ENCODE measurements at places on chromosomes 3 and 15.

DNA sequence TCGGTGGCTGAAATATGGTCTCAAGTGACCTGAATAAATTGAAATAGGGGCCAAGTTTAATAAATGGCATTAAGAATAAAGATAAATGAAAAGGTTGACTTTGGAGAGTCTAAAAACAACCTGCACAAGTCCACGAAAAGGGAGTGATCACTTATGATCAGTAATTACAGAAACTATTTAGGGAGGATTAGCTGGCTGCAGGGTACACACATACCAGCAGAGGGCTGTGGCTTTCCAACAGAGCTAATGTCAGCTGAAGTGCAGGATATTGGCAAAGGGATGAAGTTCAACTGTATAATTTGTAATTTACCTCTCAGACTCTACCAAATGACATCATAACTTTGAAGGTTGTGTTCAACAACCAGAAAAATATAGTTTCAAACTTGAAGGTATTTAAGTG lies 86.8 kb downstream of the SYNPR start:
- DNase-seq, result peak; percentile 30

DNA sequence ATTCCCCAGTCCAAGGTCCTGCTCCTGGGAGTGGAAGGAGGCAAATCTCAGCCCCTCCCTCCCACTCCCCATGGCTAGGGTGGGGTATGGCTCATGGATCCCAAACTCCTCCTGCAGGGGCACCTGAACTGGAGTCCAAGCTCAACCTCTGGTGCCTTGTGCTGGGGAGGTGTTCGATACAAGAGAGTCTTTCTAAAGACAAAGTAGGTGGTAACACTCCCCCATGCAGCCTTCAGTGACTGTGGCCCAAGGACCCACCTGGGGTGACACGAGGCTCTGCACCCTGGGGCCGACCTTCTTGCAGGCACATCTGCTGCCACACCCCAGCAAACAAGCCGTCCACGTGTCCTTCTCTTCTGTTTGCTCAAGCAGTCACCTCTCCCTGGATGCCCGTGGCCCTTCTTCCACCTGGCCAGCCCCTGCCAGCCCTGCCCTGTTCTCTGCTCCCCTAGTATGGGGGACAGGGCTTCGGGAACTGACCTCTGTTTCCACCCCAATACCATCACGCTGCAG lies 36.7 kb upstream of the SLC6A11 start:
- DNase-seq, result no peak

DNA sequence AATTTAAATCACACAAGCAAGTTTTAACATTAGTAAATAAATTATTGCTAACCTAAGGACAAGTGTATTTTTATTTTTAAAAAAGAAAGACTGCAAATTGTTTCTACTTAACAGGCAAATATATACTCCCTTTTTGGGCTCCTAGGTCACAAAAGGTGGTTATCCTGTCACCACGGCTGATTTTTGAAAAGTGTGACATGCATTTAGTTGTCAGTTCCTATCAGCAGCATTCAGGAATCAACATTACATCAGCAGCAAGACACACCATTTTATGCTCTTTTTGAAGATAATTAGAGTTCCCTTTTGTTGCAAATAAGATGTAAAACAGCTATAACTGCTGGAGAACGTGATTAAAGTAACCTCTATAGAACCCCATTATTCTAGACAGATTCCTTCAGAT lies 357.5 kb upstream of the TMCO5A start:
- DNase-seq, result no peak

DNA sequence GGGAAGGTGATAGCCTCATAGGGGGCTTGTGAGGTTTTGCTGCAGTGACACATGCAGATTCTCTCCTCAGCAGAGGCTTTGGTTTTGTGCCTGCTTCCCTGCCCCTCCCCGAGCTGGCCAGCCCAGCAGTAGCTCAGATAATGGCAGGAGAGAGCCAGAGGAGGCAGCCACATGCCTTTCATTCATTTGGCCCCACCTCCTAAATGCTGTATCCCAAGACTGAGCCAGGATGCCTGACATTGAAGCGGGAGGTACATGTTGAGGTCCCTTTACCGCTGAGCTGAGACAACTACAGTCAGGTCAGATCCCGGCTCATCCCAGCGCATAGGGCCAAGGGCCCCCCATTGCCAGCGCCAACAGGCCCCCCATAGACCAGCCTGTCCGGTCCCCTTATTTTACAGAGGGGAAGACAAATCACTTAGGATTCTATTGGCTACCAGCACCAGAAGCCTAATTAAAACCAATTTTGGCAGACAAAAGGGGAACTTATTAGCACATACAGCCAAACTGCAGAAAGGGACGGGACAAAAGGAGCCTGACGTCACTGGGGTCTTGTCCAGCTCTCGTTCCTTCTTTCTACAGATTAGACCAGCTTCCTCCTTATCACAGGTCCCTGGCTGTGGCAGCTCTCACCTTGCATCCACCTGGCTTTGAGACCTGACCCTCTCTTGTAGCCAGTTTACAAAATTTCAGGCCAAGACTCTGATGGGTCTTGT lies 12.1 kb upstream of the POLG start:
- no peak for DNase-seq

- no peak for DNase-seq
These were observed 5.5 kb upstream of the SACM1L start for GRCh38 chr3:45683417-45684326.

GRCh38 chr3:158912188-158912587 lies 110.3 kb downstream of the MFSD1 start:
- DNase-seq, result no peak

- DNase-seq, result no peak
These were observed 5.6 kb upstream of the FOXP1 start for GRCh38 chr3:71589132-71589531.

DNA sequence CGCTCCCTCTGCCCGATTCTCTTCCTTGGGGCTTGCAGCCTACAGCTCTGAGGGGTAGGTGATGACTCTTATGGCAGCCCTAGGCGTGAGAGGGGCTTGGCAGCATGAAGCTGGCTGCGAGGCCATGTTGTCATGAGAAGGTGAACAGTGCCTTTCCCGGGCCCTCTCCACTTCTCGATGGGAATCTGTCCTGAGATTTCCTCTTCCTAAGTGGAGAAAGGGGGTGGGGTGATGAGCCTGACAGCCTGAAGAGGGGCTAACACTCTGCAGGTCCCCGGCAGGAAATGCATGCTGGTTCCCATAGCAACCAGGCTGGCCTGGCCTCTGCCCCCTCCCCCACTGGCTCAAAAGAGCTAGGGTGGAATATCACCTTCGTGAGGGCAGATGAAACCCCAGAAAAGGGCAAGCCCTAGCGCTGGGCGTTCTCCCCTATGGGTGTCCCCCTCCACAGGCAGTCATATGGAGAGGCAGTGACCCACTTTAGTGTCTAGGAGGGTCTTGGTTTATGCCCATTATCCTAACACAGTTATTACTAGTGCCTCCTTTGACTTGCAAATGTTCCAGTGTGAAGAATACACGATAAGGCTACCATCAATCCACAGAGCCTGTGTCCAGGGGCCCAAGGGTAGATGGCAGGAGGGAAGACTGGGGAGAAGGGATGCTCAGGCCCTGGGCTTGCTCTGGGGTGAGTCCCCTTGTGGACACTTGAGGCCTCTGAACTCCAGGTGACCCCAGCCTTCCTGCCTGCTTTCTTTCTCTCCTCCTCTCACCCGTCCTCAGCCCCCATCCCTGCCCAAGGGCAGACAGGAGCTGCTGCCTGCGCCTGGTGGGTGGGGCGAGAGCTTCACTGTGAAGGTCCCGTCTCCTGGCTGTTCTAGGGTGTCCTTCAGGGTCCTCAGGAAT lies 13.2 kb downstream of the EPHB3 start:
- peak; percentile 58 for DNase-seq

- DNase-seq, result no peak
These were observed 54.2 kb downstream of the B3GALNT1 start for GRCh38 chr3:161050935-161051334.

- no peak for DNase-seq
These were observed 7.8 kb downstream of the EMC3 start for GRCh38 chr3:9978710-9979305.

DNA sequence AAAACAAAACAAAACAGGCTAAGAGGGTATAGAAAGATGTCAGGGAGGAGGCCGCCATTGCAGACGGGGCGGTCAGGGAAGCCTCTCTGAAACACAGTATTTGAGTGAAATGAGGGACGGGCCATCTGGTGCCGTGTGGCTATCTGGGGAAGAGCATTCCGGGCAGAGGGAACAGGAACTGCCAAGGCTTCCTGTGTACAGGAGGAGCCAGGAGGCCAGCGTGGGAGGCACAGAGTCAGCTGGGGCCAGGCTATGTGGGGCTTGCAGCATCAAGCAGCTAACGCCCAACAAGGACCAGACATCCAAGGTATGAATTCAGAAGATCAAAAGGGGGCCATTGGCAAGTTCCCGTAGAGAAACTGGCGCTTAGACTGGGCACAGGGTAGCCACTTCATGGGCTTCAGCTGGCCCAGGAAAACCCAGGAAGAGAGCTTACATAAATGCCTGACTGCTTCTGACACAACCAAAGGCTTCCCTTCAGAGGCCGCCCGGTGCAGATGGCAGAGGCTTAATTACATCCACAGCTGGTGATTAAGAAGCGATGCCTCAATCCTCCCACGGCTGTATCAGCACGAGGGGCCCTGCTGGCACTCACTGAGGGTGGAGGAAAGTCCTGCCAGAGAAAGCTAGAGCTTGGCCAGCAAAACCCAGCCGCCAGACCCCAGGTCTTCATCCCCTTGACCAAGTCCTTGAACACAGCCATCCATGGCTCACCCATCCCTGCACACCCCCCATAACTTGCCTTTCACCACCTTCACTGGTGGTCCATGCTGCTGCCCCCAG lies 144.9 kb downstream of the MEGF11 start:
- no peak for DNase-seq

DNA sequence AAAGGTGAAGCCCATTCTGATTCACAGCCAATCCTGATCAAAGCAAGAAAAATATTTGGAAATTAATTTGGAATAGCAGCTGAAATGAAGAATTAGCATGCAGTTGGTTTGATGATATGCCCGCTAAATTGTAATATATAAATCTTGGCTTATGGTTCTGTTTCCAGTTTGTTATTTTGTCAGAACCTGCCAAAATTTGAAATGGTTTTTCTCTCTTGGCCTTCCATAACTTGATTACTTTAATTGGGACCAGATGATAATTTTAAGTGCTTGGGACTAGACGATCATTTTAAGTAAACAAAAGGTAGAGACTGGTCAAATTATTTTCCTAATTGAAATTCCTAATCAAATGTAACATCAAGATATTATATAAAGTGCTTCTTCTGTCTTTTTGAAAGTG lies 842.4 kb downstream of the TBL1XR1 start:
- no peak for DNase-seq

GRCh38 chr3:77304700-77305021 lies 264.8 kb downstream of the ROBO2 start:
- no peak for DNase-seq

- peak; percentile 18 for DNase-seq
These were observed 969.4 kb downstream of the PLOD2 start for GRCh38 chr3:145191543-145191942.

DNA sequence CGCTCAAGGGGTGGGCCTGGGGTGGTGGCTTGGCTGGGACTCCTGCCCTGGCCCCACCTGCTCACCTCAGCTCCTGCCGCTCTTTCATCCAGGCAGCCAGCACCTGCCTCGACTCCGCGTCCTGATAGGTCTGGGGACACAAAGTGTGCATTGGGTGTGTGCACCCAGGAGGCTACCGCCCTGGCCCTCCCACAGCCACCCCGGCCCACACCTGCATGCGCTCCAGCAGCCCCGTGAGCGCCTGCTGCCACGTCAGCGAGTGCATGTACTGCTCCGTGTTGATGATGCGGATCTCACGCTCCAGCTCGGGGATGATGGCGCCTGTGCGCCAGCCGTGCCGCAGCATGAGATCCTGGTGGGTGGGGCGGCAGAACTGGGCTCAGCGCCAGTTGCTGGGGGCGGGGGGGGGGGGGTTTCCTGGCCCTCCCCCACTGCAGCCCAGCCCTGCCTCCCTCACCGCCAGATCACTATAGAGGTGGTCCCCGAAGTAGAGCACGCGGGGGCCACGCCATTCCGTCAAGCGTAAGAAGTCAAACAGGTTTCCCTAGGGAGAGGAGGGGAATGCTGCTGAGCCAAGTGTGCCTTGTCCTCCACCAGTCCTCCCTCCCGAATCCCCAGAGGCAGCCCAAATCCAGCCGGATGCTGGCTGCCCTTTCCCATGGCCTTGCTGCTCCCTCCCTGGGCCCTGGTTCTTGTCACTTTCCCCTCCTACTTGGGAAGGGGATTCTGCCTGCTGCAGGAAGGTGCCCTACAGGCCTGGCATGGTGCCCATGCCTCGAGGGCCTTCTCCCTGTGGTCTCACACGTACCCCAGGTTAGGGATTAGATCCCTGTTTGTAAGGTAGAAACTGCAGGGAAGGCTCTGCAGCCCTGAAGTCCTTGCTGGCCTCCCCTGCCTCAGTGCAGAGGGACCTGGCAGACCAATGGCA lies 8.6 kb downstream of the NT5DC2 start:
- DNase-seq, result no peak

DNA sequence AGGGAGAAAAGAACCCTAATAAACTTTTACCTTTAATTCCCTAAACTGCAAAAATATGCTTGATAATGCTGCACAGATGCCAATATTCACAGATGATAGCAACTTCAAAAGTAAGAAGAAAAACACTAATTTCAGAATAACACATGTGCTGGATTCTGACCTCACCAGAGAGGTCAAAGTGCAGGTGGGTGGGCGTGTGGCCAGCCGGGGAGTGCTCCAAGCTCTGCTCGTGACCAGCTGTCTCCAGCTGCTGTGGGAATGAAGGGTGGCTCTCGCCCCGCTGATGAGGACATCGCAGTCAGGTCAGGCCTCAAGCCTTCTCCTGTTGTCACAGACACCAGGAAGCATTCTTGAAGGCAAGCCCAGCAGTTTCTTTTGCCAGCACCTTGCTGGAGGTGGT lies 57.1 kb downstream of the ADAMTS17 start:
- peak; percentile 50 for DNase-seq
